ENCODE measurements at places on chromosomes 6 and 20.

GRCh38 chr6:87600576-87600975 lies 10.6 kb downstream of the ORC3 start:
- DNase-seq: no peak

GRCh38 chr20:59835448-59836395 lies 97.7 kb downstream of the SYCP2 start:
- DNase-seq: peak; percentile 47

DNA sequence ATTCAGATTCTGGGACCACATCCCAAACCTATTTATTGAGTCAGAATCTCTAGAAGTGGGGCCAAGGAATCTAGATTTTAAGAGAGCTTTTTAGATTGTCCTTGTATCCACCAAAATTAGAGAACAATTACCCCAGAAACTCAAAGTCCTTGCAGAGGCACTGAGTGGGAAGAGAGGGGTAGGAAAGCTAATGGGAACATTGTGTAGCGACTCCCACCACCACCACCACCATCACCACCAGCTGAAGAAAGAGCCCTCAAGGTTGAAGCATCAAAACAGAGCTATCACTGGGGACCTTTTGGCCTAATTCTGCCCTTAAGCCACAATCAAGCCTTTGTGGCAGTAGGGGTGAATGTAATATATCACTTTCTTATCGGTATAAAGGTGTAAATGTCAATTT lies 39.0 kb upstream of the SLC32A1 start:
- no peak for DNase-seq

GRCh38 chr20:60228255-60228654 lies 270.0 kb downstream of the CDH26 start:
- no peak for DNase-seq

GRCh38 chr6:5995949-5996713 lies 10.6 kb downstream of the NRN1 start:
- DNase-seq: peak; percentile 81

DNA sequence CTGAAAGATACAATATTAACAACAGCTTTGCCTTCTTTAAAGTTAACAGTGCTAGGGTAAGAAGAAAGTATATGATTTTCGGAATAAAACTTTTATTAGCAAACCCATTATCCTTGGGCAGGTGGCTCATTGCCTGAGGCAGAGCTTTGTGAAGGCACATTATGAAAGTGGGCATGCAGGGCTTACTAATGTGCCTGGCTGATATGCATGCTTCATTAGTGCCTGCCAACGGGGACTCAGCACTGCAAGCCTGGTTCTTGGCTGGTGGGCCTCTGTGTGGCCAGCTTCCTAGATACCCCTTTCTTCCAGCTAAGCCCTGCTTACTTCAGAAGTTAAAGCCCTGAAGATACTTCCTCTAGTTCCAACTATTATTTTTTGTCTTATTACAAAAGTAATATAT lies 481.6 kb downstream of the ADGRB3 start:
- no peak for DNase-seq

- no peak for DNase-seq
These were observed 29.1 kb upstream of the TULP1 start for GRCh38 chr6:35541836-35542235.

DNA sequence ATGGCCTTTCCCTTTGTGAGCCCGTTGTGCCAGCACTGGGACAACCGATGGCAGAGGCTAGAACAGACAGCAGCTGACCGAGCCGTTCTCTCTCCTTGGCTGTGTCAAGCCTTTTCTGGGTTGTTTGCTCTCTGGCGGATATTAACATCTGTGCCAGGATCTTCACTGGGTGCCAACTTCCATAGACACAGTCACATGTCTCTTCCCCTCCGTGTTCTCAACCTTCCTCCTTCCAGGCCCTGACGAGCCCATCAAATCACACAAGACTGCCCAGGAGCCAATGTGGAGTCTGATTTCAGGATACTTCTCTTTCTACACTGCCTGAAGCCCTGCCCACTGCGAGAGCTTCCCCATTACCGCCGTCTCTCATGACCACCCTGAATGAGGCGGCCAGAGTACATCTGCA lies 111.0 kb upstream of the RALGAPA2 start:
- no peak for DNase-seq

DNA sequence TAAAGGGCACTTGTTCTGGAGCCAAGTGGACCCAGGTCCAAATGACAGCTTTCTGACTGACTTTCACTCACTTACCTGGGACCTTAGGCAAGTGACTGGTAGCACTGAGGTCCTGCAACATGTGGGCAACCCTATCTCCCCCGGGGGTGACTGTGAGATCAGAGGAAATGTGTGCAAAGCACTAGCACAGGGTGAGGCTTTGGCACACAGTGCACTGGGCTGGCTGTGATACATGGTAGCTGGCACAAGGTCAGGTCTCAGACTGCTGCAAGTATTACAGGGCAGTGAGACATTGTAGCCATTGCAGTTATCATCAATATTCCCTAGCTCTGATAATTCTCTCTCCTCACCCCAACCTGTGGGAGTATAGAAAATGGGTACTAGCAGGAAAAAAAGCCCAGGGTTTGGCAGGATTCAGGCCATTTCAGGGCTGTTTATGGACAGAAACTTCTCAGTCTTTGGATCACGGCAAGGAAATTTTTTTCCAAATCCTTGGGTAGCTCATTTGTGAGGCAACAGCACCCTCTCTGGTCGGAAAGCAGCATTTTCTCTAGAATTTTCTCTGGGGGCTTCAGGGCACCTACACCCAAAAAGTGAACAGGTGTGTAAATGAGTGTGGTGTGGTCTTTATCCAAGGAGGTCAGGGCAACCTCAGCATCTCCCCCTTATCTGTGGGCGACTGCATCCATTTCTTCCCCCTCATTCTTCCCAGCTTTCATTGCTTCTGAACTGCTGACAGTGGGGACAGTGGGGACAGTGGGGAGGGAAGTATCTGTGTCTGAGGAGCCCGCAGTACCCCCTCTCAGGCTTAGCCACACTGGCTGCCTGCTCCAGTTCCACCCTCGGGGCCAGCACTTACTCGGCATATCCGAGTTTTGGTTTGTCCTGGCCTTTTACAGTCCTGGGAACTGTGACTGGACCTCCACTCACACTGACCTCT lies 148.7 kb upstream of the PHACTR3 start:
- DNase-seq: peak; percentile 69

GRCh38 chr20:22368235-22368634 lies 216.1 kb downstream of the FOXA2 start:
- no peak for DNase-seq

GRCh38 chr6:71388856-71389527 lies 100.4 kb downstream of the OGFRL1 start:
- no peak for DNase-seq

DNA sequence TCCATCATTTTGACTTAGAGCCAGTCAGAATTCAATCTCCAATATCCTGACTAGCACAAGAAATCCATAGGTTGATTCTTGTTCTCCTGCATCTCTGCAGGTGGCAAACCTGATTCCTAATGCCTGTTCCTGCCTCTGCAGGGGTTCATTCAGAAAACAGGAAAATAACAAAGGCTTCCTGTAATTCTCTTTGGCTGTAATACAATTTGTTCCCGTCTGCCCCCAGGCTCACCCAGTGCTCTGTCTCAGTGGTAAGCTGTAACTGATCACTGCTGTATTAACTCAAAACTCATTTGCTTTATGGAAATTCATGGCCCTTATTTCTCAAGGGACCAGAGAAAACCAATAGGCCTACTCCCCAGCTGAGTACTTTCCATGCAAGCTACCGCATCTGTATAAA lies 88.6 kb downstream of the OPRM1 start:
- DNase-seq: no peak

DNA sequence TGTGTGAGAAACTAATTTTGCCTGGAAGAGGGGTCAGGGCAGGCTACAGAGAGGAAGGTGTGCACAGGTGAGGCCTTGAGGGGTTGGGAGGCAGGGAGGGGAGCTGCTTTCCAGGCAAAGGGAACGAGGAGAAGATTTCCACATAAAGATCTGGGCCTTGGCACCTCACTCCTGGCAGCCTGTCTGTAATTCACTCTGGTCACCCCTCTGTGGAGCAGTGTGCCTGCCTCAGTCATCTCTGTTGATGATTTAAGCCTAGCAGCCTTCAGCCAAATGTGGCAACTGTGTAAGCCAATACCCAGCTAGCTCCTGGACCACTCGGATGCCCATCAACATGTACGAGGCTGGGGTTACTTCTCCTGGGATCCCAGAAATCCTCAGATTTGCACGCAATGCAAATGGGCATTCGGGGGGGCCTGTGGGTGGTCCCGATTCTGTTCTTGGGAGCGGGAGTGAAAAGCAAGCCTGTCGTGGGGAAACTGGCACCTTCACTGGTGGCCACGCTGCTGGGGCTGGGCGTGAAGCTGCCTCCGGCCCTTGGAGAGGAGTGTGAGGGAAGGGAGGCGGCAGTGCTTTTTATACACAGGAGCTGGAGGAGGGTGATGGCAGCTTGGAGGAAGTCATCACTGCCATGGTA lies 360.4 kb downstream of the ZFAND3 start:
- DNase-seq: no peak
